Hematopoietic multipotent progenitor cell treated with erythropoietin and hydrocortisone succinate and interleukin-3 and kit ligand, for 4 days (in vitro differentiated cells): ENCODE measurements at places on chromosomes 16 and 17.

DNA sequence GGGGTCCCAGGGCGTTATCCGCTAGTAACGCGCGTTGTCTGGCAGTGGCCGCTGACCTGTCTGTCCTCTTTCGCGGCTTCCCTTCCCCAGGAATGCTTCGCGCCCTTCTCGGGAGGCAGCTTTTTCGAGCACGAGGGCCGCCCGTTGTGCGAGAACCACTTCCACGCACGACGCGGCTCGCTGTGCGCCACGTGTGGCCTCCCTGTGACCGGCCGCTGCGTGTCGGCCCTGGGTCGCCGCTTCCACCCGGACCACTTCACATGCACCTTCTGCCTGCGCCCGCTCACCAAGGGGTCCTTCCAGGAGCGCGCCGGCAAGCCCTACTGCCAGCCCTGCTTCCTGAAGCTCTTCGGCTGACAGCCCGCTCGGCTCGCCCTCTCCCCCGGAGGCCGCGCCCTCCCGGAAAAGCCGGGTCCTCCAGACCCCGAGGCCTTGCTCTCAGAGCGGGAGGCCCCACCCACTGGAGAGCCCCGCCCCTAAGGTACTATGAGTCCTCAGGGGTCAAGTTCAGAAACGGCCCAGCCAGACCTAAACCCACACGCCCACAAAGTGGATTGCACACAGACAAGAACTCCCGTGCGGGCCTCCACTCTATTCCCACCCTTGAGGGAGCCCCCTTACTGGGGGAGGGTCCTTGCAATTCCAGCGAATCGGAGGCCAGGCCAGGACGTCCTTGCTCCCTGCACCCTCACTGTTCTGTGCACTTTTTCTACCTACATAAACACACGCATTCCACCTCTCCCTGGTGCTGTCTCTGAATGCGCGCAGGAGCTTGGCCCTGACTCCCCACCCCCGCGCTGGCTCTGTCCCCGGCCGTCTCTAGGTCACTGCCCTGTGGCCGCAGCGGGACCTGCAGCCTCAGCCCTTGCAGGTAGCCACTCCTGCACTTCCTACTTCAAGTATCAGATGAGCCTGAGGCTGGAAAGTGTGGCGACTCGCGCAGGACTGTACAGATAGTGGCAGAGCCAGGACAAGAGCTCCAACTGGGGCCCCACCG is 5.4 kb upstream of the SLC5A2 start:
- peak; percentile 89 for DNase-seq

- no peak for DNase-seq
These were observed 25.6 kb downstream of the UNK start for GRCh38 chr17:75810216-75810615.

DNA sequence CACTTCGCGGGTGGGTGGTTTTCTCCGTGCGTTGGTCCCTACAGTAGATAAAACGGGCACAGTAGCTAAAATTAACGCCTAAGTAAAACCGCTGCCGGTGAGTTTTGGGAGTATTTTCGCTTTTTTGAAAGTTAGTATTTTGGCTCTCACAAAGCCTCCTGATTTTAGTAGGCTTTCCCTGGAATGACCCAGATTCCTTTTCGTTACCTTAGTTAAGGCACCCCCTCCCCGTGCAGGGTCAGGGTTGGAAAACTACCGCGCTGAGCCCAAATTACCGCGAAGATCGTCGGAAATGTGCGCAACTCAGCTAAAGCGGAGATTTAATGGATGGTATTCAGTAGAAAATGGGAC is 28.3 kb upstream of the ST6GALNAC1 start:
- DNase-seq, result no peak

DNA sequence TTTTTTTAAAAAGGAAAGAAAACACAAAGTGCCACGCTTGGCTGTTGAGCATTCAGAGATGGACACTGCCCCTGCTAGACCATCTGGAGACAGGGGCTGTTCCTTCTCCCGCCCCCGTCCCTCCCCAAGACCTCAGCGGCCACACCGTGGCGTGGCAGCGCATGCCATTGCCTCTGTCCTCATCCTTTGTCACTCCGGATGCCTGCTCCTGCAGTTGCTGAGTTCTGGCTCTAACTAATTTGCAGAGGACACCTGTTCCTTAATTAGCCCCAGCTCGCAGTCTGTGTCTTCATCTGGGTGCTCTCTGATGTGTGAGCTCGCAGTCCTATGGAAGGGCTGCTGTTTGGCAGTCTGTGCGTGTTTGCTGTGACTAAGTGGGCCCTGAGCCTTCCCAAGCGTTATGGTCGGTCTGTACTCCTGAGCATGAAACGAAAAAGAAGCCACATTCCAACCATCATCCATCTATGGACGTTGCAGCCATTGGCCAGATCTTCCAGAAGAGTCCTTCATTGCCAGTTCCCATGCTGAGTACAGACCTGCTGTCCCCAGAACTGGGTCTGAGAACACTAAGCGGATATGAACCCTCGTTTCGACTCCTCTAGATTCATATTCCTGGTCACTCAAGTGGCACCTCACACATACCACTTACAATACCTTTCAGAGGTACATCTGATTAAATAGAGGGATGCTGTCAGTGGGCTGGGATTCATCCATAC is 40.9 kb upstream of the NAT9 start:
- no peak for DNase-seq

DNA sequence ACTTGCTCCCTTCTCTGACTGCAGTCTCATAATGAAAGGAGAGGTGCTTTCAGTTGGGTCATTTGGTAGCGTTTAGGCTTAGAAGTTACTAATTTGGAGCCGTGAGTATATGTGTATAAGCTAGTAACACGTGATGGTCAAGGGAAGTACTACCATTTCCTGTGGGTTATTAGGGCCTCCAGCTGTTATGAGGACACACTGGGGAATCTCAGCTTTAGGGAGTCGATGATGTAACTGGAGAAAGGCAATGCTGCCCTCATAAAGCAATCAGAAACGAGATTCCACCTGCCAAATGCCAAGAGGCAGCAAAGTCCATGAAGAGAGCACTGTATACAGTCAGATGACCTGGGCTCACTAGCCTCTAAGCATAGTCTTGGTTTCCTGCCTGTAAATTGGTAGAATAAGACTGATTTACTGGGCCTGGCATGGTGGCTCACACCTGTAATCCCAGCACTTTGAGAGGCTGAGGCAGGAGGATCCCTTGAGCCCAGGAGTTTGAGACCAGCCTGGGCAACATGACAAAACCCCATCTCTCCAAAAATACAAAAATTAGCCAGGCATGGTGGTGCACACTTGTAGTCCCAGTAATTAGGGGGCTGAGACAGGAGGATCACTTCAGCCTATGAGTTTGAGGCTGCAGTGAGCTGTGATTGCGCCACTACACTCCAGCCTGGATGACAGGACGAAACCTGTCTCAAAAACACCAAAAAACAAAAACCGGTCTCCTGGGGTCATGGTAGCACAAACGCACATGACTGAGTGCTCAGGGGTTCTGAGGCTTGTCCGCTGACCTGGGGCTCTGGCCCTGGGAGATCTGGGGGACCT is 53.0 kb downstream of the SF3B3 start:
- peak; percentile 48 for DNase-seq

DNA sequence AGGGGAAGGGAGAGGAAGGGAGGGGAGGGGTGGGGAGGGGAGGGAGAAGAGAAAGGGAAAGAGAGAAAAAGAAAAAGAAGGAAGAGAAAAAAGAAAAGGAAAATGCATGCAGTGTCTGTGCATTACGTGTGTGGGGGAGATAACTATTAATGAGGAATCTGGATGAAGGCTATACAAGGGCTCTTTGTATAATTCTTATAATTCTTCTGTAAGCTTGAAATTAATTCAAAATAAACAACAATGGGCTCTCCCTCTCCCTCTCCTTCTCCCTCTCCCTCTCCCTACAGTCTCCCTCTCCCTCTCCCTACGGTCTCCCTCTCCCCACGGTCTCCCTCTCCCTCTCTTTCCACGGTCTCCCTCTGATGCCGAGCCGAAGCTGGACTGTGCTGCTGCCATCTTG is 143.4 kb downstream of the VPS53 start:
- no peak for DNase-seq

DNA sequence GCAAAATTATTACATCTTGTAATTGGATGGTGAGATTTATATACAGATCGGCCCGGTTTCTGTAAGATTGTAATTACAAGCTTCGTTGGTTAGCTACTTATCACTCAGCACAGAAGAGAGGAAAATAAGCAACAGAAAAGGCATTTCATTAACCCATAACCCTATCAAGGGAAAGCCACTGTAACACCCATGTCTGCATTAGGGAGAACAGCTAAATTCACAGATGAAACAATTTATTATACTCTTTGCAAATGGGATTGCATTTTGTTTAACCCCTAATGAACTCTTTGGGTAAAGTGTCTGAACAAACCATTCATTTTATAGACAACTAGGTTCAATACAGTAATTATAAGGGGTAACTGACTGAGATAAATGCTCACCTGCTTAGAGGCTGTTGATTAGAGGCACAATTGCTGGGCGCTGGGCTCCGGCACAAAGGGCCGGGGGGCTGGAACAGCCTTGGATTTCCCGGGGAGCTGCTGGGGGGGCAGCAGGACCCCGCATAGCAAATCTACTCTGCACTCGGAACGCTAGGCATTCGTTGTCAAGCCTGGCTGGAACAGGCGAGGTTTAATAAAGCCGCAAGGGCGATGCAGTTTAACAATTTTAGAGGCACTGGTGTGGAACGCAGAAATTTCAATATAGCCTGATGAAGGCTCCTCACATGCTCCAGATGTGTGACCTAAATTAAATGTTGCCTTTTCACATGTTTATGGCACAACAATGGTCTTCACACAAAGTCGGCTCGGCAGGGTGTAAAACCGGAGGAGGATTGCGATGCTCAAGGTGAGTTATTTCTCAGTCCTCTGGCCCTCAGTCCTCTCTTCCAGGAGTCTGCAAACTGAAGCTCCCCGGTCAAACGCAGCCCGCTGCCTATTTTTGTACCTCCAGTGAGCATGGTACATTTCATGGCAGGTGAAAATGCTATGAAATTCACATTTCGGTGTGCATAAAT is 134.0 kb upstream of the IRX6 start:
- no peak for DNase-seq

DNA sequence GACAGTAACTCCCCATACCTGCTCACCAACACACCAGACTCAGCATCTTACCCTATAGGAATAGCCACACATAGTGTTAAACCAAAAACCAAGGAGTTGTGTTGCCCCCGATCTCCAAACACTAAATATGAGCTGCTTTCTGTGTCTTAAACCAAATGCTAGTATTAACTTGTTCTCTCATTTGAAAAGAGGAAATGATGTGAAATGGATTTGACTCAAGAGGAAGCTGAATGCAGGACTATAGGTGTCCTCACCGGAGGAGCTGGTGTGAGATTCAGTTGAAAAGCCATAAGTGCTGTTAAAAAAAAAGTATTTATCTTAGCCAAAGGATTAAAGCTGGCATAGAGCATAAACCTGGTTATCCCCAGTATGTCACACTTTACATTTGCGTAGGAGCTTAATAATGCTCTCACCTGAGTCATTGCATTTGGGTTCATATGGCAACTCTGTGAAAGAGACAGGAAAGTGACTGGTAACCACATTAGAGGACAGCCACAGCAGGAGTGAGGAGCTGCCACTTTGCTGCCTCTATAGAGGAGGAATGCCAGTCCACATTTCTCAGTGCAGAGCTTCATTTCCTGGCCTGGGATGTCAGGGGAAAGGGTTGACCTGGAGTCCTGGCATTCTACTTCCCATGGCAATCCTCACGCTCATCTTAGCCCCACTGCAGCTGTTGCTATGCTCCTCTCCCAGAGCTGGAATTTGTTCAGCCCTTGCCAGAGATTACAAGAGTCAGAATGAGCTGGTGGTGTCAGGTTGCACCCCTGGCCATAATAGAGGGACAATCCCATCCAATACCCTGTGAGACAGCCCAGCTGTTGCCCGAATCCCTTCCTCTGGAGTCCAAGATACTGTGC is 143.3 kb upstream of the ANKFN1 start:
- DNase-seq, result no peak

DNA sequence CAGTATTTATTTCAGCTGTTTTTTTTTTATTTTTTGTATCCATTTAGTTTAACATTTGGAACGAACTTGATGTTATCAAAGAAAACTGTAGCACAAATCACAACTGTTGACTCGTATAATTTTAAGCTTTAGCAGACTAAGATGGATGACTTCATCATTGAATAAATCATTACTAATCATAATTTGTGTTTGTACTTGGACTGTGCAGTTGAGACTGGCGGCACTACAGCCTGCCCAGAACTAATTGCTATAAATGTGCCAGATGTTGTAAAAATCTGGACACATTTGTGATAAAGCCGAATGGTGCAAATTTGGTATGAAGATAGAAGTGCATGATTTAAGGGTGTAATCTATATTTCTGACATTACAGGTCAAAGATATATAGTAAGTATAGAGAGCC is 897.7 kb upstream of the CDH8 start:
- no peak for DNase-seq

GRCh38 chr17:79246225-79247190 is 171.9 kb downstream of the ENGASE start:
- no peak for DNase-seq

DNA sequence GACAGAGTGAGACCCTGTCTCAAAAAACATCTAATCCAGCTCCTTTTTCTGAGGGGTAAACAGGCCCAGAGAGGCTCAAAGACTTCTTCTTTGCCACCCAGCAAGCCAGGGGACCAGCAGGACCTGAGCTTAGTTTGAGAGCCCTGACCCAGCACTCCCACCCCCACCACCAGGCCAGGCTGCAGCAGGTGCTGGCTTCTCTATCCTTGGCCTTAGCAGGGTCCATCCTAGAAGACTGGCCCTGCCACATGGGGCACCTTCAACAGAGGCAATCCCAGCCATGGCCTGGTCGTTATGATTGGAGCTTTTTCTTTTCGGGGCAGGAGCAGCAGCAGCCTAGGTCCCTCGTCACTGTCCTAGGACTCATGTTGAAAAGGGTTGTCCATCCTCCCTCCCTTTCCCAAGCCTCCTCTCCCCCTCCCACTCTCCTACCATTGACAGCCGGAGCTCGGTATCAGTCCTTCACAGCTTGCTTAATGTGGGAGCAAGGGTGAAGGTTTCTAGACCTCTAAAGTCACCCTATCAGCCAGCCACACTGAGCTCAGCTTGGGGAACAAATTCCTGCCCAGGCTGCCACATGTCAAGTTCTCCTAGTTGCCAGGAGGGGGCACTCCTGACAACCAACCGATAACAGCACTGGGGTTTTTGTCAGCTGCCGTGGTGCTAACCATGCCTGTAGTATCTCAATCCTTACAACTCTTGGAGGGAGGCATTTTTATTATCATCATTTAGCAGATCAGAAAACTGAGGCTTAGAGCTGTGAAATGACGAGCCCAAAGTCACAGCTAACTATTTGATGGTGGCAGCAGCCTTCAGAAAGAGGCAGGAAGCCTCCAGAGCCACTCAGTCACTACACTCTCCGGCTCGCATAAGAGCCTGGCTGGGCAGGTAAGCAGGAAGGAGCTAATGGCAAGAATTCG is 11.2 kb downstream of the MRPL27 start:
- DNase-seq, result peak; percentile 94

GRCh38 chr17:2909175-2909845 is 113.1 kb downstream of the RAP1GAP2 start:
- no peak for DNase-seq

DNA sequence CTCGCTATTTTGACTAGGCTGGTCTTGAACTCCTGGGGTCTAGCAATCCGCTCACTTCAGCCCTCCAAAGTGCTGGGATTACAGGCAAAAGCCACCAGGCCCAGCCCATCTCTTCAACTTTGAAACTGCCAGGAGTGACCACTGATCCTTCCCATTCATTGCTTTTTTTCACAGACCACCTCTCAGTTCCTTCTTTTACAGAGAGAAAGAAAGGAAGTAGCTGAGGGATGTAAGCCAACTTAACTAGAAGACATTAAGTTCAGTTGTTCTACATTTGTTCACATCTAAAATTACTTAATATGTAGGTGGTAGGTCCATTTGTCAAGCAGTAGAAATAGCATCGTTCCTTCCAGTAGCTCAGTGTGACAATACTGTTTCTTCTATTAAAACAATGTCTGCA is 219.8 kb downstream of the STX8 start:
- DNase-seq, result no peak
